HT-29 (cell line): ENCODE measurements at places on chromosomes 13 and 19.

- no peak for DNase-seq
Measured at GRCh38 chr13:24764276-24764630, 284 bp downstream of the RNF17 start.

- DNase-seq = no peak
Measured at GRCh38 chr19:30492586-30493270, 120.5 kb downstream of the ZNF536 start.

DNA sequence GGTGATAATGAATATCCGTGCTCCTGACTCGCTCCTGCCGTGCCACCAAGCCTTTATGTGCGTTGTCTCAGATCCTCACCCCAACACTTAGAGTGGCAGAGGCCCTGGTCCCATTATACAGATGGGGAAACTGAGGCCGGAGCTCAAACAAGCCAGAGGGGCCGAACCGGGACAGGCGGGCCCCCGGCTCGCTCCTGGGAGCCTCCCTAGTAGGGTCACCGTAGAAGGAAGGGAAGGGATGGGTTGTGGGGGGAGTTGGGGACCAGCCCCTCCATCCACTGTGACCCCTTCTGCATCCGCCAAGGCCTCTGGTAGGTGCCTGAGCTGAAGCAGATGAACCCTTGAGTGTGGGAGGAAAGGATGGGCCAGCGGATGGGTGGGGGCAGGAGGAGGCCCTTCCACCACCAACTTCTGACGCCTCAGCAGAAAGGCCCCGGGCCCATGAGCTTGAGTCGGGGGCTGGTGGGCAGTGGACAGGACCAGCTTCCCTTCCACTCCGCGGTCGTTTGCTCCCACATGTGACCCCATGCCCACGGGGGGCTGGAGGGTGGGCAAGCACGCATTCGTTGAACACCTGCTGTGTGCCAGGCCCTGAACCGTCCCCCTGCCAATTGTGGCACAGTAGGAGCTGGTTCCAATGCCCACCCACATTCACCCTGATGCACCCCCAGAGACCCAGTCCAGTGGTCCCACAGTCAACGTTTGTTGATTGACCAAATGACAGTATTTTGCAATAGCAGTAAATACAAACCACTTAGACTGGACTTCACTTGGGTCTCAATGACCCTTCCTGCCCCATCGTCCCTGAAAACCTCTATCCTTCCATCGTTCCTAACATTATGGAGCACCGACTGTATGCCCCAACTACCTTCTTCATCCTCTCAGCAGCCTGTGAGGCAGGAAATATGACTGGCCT, 24.2 kb upstream of the TCF3 start:
- DNase-seq = no peak

- no peak for DNase-seq
Measured at GRCh38 chr13:72805676-72806346, 23.9 kb downstream of the PIBF1 start.

DNA sequence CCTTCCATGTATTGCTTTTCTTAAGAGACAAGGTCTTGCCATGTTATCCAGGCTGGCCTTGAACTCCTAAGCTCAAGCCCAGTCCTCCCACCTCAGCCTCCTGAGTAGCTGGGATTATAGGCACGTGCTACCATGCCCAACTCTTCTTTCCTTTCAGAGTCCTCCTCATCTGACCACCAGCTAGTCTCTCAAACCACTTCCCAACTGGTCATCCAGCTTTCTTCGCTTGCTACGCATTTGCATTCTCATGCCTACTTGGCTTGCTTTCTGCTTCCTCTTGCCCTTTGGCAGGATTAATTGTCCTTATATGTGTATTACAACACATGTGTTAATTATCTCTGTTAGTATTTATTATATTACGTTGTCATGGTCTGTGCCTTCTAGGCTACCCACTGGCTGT, 6.3 kb downstream of the GPR18 start:
- DNase-seq = no peak

GRCh38 chr19:50290011-50290410, 39.2 kb downstream of the KCNC3 start:
- no peak for DNase-seq

- DNase-seq = no peak
Measured at GRCh38 chr13:100108913-100109507, 20.1 kb downstream of the PCCA start.

- DNase-seq = no peak
Measured at GRCh38 chr13:42307461-42307860, 35.5 kb downstream of the AKAP11 start.

- DNase-seq = no peak
Measured at GRCh38 chr13:22357132-22357531, 686.3 kb downstream of the FGF9 start.

- DNase-seq = no peak
Measured at GRCh38 chr19:18231775-18232174, 5.5 kb upstream of the PDE4C start.

DNA sequence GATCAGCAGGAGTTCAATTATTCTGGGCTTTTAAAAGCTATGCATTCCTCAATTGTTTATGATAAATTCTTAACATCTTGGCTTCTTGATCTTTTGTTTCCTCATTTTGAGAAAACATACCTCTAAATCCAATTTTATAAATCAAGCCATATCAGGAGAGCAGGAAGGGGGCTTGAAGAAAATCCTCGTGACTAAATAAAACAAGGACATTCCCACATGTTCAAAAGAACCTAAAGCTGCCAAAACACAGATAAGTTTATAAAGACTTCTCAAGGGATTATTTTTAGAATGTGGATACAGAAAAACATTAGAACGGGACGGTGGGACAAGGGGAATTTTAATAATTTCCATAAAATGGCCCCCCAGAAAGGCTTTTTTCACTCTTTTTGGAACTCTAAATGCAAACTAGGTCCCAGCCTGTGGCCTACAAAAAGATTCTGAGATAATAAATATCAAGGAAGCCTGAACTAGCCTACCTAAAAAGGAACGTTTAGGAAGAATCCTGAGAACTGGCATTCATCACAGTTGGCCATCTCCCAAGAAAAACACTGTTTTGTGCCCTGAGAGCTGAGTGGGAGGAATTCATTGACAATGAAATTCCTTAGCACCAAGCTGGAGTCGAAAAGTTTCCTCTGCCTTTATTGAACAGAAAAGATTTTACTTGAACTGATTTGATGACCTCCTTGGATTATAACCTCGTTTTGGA, 30.1 kb downstream of the ZAR1L start:
- DNase-seq = peak; percentile 91

- DNase-seq = no peak
Measured at GRCh38 chr13:50884265-50884664, 25.3 kb upstream of the RNASEH2B start.

DNA sequence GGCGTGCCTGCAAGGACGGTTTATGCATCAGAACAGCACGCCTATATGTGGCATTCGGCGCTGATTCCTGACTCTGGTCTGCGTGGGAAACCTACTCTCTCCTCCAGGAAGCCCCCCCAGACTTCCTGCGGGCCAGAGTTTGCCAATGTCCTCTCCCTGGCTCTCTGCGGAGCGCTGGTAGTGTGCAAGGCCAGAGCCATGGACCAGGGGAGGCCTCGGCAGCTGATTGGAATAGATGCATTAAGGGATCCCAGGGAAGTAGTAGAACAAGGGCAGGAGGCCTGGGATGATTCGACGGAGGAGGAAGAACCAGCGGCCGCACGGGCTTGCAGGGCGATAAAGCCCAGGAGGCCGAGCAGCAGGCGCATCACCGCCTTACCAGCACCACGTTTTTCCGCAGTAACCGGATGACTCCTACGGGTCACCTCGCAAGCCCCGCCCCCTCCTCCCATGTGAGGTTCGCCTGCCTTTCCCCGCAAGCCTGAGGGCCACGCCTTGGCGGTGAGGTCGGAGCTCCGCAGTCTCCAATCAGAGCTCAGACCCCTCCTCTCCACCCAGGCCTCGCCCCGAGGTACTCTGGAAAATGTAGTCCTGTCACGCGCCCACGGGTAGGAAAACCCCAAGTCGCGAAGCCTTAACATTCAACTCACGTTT, 5.0 kb downstream of the CLEC11A start:
- no peak for DNase-seq
